Psoas muscle (tissue), 8 donors: ENCODE measurements at places on chromosomes 13 and 19. TPM values are rescaled to one million over a fixed set of nuclear protein-coding genes. Genes with fewer than 3 reads are reported as not detected.

DNA sequence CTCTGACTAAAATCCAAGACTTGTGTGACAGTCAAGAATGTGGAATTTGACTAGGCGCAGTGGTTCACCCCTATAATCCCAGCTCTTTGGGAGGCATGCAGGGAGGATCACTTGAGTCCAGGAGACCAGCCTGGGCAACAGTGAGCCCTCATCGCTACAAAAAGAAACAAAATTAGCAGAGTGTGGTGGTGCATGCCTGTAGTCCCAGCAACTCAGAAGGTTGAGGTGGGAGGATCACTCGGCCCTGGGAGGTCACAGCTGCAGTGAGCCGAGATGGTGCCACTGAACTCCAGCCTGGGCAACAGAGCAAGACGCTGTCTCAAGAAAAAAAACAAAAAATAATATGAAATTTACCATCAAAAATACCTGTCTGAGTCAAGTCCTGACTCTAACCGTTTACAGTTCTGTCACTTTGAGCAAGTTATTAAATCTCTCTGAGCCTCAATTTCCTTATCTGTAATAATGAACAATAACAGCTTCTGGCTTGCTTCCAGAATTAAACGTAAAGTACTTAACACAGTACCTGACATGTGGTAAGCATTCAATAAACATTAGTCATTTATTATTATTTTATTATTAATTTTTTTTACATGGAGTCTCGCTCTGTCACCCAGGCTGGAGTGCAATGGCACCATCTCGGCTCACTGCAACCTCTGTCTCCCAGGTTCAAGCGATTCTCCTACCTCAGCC, 204.6 kb upstream of the TSC22D1 start:
- no peak for DNase-seq

- DNase-seq: no peak
Observed at GRCh38 chr19:5444431-5444830, 10.8 kb upstream of the ZNRF4 start.

DNA sequence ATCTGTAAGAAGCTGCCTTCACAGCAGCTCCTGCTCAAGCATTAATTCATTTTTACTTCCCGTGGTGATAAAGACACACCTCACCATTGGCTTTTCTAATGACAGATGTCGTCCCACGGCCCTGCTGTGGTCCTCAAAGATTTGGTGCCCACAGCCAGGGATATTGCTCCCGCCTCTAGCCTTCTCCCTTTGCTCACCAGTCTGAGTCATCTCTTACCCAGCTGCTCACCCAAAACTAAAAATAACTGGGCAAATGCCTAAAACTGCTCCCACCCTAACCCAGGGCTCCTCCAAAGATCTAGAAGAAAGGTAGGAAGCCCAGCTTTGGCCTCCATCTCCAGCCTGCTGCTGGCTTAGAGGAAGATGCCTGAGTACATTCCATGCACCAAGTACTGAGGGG, 371.1 kb upstream of the ZNF507 start:
- no peak for DNase-seq

DNA sequence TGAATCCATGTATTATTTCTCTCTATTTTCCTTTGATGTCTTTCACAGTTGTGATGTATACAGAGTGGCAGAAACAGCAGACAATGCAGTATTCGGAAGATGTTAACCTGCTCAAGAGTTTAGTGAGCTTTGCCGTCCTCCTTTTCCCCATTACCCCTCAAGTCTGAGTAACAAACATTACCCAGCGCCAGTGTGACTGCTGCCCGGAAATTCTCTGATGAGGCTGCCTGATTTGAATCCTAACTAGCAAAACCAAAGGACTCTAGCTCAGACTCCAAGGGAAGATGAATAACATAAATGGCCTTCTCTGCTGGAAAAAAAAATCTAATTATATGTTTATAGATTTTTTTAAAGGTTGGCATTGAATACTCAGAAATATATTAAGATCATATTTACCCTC, 247.3 kb upstream of the SOX21 start:
- DNase-seq: no peak

GRCh38 chr19:55648585-55649267, 714 bp downstream of the CCDC106 start:
- DNase-seq: no peak

DNA sequence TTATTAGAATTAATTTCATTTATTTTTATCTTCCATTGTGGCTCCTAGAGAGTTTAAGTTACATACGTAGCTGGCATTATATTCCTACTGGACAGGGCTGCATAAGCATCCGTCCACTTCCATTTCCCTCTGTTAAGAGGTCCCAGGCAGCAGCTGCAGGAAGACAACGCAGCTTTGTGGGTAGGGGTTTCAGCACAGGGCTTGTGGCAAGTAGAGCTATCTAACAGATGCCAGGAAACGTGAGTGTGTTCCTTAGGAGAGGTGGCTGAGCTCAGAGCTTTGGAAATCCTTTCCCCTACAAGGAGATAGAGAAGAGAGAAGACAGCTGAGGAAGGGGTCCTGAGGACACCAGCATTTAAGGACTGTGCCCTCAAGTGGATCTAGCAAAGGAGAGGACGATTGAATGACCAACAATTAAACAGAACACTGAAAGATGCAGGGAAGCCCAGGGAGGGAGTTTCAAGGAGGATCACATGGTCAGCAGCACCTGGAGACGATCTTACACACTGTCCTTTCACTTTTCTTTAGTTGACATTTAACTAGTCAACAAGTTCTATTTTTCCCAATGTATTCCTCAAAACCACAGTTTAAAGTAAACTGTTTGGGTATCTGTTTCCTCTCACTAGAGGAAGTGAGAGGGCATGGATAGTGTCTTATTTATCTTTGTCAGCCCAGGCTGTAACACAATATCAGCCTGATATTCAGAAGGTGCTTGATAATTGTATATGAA, 2.3 kb upstream of the N4BP2L1 start:
- no peak for DNase-seq

- DNase-seq: no peak
Observed at GRCh38 chr19:34676697-34677385, at the start of gene SCGB2B2. TSS of gene SCGB2B2 (minus strand) at chr19:34677159. CDS start at chr19:34594563, 82,596 bp downstream.

- DNase-seq: peak; percentile 63
Observed at GRCh38 chr19:56119582-56119978, 1.5 kb downstream of the ZNF787 start.

GRCh38 chr19:15128162-15128770, 21.1 kb downstream of the SYDE1 start:
- DNase-seq: no peak

DNA sequence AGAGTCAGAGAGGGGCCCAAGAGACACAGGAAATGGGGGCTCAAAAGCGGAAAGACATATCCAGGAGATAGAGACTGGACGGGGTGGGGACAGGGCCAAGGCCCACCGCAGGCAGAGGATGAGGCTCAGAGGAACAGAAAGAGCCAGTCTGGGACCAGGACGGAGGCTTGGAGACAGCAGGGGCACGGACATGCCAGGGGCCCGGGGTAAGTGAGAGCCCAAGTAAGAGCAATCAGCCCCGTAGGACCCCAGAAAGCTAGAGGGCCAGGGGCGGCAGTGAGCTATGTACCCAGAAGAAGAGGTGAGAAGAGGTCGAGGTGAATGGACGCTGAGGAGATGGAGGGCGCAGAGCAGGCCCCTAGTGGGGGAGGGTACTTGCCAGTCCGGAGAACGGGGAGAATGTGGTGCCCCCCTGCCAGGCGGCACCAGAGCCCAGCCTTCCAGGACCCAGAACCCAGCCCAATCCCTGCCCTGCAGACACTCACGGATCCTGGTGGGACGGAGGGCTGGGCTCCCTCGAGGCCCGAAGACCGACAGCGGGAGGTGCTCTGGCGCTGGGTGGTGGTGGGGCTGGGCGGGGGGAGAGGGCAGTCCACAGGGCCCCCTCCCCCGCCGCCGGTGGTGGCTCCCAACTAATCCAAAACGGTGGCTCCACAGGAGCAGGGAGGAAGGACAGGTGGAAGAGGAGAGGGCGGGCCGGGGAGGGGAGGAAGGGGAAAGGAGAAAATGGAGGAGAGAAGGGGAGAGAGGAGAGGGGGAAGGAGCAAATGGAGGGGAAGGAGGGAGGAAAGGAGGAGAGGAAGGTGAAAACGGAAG, 1.0 kb downstream of the GRIK5 start:
- DNase-seq: no peak

DNA sequence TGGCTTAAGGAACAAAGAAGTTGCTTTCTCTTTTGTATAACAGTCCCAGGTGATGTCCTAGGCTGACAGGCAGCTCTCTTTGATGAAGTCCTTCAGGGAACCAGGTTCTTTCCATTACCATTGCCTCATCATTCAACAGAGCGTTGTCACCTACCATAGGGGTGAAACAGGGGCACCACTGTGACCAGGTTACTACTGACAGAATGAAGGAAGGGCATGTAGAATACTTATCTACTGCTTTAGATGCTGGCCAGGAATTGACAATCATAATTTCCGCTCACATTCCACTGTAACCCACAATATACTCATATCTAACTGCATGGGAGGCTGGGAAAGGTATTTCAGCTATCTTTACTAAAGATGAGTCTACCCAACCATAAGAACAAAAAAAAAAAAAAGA, 148.0 kb upstream of the FNDC3A start:
- DNase-seq: no peak

Gene ZNF791
- 9.8 TPM for total RNA-seq

Gene RGL3
- total RNA-seq: 6.4 TPM

Gene C19orf73
- 1.5 TPM for total RNA-seq

Gene NTN5
- 0.21 TPM for total RNA-seq

Gene STAP2
- total RNA-seq: 0.66 TPM

Gene ANKLE1
- not detected for total RNA-seq
